Right ventricle myocardium superior (tissue), 1 donor: ENCODE measurements at places on chromosomes 3 and 15. TPM values are rescaled to one million over a fixed set of nuclear protein-coding genes. Genes with fewer than 3 reads are reported as not detected.

Gene SLC24A1
- total RNA-seq: 2.0 TPM

Gene DAPK2
- 48.2 TPM for total RNA-seq

Gene LRCH3
- 18.0 TPM for total RNA-seq

Gene VILL
- 4.0 TPM for total RNA-seq
